ENCODE measurements at places on chromosomes 3 and 15.
A peak's percentile ranks its signal among the peaks of the same experiment; 100 is the strongest.

DNA sequence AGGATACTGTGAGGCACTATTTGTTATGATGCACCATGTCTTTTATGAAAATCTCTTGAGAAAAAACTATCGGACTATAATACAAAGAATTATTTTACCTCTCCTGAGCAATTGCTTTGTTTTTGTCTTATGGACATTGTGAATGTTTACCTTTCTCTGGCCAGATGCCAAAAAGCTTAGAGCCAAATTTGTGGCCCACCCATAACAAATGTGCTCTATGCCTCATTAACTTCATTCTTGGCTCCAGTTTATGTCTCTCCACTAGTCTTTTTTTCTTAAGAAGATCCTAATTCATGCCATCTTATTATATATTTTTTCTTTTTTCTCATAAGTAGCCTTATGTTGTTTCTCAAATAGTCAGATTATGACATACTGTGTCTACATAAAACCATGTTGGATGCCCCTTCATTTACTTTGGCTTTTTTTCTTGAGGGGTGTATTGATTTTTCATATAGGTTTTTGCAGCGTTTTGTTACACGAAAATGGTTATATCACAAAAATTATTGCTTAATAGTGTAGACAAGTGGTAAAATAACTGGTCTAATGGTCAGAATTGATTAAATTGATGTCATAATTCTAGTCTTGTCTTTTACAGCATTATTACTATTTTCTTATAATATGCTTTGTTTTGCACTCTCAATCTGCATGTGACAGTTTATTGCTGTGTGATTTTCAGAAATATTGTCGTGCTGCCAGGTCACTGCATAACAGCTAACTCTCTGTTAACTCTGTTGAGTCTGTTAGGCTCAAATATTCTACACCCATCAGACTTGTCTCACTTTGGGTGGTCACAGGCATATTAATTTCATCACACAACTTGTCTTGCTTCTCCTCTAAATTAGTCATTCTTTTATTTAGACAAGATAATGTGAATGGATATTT is 18.2 kb downstream of the SENP8 start:
- DNase-seq = peak; percentile 24

DNA sequence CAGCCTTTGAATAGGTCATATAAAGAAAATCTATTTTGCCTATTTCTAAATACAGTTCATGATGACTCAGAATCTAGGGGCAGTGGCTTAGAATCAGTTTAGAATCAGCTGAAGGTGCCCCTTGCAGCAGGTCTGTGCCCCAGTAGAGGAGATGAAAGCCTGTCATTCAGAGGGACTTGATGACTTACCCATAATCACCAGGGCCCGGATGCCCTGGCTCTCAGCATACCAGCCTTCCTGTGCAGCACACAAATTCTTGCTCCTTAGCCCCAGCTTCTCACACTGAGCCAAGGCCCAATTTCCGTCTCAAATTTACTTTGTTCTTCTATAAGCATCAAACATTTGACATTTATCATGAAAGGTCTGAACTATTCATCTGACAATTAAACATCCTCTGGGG is 83.2 kb upstream of the EOMES start:
- no peak for DNase-seq

DNA sequence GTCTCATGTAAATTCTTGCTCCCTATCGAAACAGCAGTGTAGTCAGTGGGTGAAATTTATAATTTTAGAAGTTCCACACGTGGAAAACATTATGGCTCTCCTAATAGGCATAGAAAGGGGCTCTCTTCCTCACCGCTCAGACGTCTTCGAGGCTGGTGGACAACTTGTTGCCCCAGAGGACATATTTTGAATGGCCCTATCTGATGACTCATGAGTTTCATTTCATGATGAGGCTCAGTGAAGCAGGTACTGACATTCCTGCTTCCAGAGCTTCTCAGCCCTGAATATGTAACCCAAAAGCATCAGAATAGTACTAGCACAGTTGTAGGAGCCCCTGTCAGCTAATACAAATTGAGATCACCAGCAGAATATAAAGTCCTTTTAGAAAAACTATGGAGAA is 117.9 kb downstream of the HERC1 start:
- no peak for DNase-seq

- no peak for DNase-seq
Observed at GRCh38 chr3:119562307-119562961, 3.0 kb upstream of the CD80 start.

GRCh38 chr3:94081884-94082283 is 19.0 kb downstream of the NSUN3 start:
- no peak for DNase-seq

Measured in DMS79 (cell line).